ENCODE measurements at places on chromosomes 13 and 19. TPM values are rescaled to one million over a fixed set of nuclear protein-coding genes. Genes with fewer than 3 reads are reported as not detected.

DNA sequence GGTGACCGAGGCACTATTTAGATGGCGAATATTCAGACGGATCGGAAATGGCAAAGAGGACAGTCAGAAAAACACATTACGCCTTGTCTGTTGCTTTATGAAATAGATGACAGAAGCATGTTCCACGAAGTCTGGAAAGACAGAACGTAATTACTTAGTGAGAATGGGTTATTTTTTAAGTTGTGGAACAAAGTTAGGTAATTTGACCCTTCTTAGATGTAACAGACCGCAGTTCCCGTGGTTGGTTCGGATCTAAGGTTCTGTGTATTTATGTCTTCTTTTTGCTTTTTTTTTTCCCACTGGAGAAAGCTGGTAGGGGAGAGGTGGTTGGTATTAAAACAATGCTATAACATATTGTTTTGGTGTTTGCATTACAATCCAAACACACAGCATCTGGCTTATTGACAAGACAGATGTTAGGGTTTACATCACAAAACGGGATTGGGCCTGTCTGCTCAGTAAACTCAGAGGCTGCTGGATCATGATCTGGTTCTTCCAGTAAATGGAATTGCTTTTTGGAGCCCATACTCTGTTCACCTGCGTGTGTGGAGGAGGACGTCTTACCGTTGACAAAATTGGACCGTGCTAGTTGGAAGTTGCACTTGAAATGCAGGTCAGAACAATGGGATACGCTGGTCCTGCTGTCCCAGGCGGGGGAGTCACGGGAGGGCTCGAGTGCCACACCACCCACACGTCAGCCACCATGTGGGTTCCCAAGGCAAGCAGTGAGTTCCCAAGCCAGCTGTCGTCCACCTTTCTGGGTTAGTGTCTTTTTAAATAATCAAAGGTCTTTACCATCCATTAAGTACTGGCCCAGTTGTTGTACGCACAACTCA lies 13.8 kb downstream of the ATP11A start:
- DNase-seq = peak; percentile 3

DNA sequence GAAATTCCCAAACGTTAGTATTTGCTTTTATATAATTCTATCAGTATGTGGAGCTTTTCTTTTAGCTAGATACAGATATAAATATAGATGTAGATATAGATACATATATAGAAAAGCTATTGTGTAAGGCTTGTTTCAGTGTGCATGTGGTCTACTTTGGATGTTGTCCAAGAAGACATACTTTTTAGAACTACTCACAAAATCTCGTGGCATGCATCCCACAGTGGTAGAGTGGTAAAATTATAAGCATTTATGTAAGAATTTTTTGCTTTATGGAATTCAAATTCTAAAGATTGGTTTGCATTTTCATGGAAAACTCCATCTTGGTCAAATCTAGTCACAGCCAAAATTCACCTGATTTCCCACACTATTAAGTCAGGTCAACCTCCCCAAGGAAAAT lies 880.4 kb downstream of the EFNB2 start:
- no peak for DNase-seq

DNA sequence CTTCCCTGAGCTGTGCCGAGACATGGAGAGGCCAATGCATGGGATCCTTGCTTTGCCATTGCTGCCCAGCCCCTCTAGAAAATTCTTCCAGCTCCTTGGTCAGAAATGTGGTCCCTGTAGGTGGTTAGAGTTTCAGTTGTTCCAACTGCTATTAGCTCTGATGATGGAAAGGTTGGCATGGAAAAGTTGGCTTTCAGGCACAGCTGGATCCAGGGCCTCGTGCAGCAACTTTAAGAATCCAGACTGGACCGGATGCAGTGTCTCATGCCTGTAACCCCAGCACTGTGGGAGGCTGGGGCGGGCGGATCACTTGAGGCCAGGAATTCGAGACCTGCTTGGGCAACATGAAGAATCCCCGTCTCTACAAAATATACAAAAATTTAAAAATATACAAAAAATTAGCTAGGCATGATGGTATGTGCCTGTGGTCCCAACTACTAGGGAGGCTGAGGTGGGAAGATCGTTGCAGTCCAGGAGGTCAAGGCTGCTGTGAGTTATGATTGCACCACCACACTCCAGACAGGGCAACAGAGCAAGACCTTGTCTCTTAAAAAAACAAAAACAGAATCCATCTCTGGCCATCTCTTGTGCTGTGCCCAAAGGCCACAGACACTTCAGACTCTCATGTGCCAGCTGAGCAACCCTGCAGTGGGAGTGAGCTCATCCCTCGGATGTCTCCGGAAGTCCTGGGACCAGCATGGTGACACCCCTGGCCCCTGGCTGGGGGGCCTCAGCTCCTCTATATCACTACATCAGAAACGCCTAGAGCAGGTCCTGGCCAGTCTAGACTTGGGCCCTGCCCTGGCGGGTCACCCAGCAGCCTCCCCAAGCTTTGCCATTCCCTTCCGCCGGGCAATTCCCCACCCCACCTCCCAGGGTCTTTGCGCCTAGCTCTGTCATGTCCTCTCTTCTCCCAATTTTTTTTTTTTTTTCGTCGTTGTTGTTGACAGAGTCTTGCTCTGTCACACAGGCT lies 16.8 kb downstream of the MEX3D start:
- no peak for DNase-seq

- DNase-seq = peak; percentile 98
Measured at GRCh38 chr19:4472174-4472974, at the start of gene HDGFL2. HDGFL2 (plus strand) TSS chr19:4472297; CDS start chr19:4472351, 54 bp downstream.

DNA sequence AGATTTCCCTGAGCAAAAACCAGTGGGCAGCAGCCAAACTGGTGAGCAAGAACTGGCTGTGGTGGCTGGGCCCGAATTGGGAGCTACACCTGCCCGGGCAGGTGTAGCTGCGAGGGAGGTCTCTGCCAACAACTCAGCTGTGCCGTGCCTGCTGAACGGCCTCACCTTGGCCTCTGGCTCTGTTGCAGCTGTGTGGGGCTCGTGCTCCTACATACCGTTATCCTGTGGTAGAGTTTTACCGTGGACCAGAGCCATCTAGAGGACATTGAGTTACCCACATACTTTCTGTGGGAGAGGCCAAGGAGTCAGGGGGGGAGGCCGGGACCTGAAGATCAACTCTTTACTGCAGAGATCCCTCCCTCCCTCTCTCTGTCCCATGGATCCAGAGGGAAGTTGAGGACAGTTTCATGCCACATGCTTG lies 113.2 kb downstream of the TM9SF2 start:
- DNase-seq = no peak

- no peak for DNase-seq
Measured at GRCh38 chr19:10431254-10431942, 11.1 kb downstream of the PDE4A start.

DNA sequence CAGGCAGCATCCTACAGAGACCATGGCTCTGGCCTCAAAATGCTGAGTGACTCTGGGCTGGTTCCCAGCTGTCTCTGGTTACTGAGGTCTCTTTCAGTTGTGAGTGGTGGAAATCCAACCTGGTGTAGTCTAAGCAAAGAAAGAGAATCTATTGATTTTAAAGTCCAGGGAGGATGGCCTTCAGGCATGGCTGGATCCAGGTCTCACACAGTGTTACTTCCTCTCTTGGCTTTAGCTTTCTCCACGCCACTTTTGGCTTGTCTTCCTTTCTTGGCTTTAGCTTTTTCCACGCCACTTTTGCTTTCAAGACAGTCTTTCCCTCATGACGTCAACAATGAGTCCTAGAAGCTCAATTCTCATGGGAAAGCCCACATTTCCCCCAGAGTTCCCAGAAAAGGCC lies 4.1 kb downstream of the CYP4F3 start:
- no peak for DNase-seq

- no peak for DNase-seq
Measured at GRCh38 chr19:17338433-17339078, 1.2 kb downstream of the GTPBP3 start.

DNA sequence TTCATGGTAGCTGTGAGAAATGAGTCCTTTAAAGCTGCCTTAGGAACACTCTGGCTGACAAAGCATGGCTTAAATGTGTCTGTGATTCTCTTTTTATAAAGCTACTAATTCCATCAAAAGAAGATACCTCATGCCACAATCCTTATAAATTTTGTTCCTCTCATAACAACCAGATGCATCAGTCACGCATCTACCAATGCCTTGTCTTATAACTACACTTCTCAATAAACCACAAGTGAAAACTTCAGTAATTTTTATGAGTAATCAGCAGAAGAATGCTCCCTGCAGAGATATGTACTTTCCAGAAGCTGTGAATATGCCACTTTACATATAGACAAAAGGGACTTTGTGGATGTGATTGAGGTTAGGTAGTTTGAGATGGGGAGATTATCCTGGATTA lies 147.8 kb downstream of the SUCLA2 start:
- no peak for DNase-seq

- DNase-seq = no peak
Measured at GRCh38 chr19:35098413-35099049, 17.1 kb upstream of the FXYD3 start.

DNA sequence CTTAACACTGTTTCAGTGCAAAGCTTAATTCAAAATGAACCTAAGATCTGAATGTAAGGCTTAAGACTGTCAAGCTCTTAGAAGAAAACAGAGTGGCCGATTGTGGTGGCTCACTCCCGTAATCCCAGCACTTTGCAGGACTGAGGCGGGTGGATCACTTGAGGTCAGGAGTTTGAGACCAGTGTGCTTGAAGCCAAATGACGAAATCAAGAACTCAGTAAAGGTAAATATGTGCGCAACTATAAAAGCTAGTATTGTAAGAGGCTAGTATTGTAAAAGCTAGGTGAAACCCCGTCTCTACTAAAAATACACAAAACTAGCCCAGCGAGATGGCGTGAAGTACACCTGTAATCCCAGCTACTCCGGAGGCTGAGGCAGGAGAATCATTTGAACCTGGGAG lies 12.7 kb downstream of the ATP4B start:
- no peak for DNase-seq

DNA sequence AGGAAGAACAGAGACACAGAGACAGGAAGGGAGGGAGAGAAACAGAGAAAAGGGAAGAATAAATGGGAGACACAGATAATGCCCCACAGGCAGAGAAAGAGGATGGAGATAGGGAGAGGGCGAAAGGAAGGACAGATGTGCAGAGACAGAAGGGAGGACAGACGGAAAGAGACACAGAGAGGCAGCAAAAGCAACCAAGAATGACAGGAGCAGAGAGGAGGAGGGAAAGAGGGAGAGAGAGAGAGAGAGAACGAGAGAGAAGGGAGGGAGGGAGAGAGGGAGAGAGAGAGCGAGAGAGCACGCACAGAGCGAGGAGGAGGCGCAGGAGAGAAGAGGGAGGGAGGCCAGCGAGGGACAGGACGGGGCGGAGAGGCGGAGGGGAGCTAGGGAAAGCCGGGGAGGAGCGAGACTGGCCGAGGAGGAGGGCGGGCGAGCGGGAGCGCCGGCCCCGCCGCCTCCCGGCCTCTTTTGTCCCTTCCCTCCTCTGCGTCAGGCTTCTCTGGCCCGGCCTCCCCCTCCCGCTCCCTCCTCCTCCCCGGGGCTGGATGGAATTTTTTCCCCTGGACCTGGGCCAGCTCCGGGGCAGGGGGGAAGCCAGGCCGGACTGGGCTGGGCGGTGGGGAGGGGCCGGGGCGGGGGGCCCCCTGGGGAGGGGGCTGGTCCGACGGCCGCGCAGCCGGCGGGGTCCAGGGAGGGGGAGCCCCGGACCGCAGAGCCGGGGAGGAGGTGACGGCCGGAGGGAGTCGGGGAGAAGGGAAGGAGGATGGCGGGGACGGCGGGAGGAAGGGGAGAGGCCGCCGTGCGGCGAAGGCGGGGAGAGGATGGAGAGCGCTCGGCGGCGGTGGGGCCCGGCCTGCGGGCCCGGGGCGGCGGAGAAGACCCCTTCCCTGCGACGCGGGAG lies 4.2 kb upstream of the SPACA6 start:
- peak; percentile 96 for DNase-seq

DNA sequence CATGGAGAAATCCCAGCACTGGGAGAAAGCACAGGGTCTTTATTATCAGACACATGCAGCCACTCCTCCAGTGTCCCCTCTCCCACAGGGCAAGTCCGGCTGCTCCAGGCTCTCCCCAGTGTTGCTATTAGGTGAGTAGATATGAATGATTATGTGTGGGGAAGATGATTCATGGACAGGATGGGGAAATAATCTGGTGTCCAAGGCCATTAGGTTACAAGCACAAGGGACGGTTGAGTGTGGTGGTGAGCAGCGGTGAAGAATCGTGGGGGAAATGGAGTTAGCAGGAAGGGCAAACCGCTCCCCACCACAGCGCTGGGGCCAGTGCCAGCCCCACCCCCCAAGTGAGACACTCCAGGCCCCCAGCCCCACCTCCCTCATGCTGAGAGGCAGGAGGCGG lies 19.0 kb downstream of the CD177 start:
- DNase-seq = no peak

- DNase-seq = no peak
Measured at GRCh38 chr19:33275933-33276619, 26.3 kb downstream of the CEBPA start.

- DNase-seq = no peak
Measured at GRCh38 chr19:31419871-31420445, 70.7 kb upstream of the TSHZ3 start.

GRCh38 chr19:4124638-4125037 lies 716 bp upstream of the MAP2K2 start:
- no peak for DNase-seq

DNA sequence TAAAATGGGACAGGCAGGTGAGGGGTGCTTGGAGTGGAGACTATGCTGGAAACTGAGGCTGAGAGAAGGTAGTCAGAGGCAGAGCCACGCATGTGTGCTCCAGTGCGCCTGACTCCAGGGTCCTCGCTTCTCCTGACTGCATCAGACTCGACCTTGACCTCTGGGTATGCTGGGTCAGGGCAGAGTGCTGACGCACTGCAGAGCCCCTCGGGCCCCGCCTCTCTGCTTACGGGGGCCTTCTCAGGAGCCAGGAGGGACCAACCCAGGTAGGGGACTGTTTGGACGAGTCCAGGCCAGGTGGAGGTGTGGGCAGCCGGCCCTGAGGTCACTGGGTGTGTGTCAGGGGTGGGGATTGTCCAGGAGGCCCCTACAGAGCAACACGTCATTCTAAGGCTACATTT lies 22.9 kb upstream of the SLC7A10 start:
- no peak for DNase-seq

DNA sequence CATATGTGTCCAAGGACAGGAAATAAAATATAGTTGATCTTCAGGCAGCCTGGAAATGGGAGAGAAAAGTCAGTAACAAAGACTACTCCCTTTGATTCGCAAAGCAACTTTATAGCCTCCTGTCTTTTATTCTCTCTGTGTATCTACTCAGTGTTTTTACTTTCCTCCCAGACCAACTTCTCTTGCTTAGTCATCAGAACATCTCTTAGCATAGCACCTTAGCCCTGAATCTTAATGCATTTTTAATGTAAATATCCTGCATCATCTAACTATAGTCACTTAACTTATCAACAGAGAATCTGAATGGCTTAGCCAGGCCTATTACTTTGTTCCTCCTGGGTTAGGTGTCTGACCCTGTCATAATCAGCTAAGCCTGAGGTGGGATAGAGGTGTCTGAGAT lies 238.2 kb downstream of the MAB21L1 start:
- no peak for DNase-seq

- no peak for DNase-seq
Measured at GRCh38 chr13:63184693-63185092, 1769.0 kb upstream of the PCDH20 start.

- no peak for DNase-seq
Measured at GRCh38 chr13:51612867-51613266, 28.6 kb downstream of the WDFY2 start.

Gene OR10H1
- not detected for polyA plus RNA-seq

Gene CGB5
- not detected for polyA plus RNA-seq

Gene BRME1
- polyA plus RNA-seq = 2.0 TPM

Gene PIAS4
- polyA plus RNA-seq = 8.5 TPM

Gene ZNF557
- 1.1 TPM for polyA plus RNA-seq

Gene C19orf38
- polyA plus RNA-seq = 1.3 TPM

Gene ZNF530
- 5.8 TPM for polyA plus RNA-seq

Gene ERICH6B
- polyA plus RNA-seq = not detected

Gene DZIP1
- polyA plus RNA-seq = 2.8 TPM

Gene VRK3
- 23.0 TPM for polyA plus RNA-seq

Gene ZNF30
- polyA plus RNA-seq = 4.1 TPM

Gene ACP5
- polyA plus RNA-seq = 4.0 TPM
